ENCODE measurements at places on chromosomes 16 and 17.

DNA sequence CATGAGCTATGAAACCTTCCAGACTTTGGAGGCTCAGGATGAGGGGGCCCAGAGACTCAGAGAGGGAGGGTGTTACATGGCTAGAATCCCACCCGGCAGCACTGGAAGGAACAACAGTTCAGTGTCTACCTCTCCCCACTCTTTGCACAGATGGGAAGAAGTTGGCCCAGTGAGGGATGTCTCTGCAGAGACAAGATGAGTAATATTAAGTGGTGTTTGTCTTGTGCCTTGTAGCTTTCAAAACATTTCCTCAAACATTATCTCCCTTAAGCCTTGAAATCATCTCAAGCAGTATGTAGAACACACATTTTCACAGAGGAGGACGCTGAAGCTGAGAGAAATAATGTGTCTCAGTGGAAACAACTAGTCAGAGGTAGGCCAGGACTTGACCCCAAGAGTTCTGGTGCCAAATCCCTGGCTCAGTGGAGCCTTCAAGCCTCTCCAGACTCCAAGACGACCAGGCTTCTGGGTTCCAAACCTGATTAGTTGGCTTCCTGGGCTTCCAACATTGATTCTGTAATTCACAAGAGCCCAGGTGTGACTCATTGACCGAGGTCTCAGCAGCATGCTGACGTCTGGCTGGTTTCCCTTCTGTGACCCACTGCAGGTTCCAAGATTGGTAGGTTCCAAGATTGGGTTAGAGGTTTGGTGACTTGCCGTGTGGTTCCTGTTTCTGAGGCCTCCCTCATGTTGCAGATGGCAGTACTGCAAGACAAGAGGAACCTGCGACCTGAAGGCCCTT is 7.4 kb downstream of the RNF112 start:
- DNase-seq: no peak

DNA sequence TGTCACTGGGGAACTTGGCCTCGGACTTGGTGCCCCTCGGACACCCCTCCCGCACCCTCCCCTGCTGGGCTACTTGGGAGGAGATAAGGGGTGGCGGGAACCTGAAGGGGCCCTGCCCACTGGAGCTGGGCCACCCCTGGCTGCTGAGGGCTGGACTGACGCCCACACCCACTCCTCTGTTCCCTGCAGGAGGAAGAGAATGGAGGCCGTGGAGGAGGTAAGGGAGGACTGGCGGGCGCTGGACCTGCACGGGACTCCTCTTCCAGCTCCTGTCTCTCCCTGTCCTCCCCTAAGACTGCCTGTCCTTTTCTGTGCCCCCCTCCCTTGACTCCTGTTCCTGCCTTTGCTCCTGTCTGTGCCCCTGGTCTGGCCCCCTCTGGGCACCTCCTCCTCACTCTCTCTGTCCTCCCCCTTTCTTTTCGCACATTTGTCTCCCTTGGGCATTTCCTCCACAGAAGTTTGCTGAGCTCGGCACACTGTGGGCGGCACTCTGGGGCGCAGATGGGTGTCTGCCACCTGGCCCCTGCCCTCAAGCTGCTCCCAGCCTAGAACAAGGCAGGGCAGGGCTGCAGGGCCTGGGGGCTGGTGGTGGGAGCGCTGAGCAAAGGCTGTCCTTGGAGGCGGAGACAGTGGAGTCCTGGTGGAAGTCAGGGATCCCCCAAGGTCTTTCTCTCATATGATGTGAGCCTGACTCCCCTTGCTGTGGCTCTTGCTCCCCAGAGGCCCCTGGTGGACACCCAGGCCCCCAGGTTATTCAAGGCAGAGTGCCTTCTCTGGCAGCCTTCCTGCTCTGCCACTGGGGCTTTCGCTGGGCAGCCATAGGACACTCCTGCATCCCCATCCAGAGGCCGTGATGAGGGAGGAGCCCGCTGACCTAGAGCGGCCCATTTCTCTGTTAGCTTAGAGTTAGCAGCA is 32.7 kb downstream of the ARHGAP23 start:
- DNase-seq: no peak

- no peak for DNase-seq
Observed at GRCh38 chr17:35057332-35057915, 6.1 kb downstream of the RFFL start.

- no peak for DNase-seq
Observed at GRCh38 chr17:76071531-76072147, 678 bp downstream of the SRP68 start.

DNA sequence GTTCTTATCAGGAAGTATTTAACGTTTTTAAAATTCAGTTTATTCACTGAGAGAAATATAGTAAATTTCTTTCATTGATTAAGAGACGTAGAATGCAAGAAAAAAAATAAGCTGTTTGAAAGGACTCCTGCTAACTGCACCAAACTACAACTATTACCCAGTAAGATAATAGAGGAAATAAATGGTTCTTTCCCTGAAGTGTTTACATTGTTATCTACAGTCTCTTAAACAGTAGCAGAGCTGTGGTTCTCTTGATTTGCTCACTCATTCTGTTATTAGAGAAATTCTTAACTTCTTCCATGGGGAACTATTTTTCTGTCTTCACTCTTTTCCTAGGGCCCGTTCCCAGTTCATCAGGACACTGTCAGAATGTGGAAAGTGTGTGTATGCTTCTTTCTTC is 973.0 kb downstream of the KCNJ2 start:
- no peak for DNase-seq

DNA sequence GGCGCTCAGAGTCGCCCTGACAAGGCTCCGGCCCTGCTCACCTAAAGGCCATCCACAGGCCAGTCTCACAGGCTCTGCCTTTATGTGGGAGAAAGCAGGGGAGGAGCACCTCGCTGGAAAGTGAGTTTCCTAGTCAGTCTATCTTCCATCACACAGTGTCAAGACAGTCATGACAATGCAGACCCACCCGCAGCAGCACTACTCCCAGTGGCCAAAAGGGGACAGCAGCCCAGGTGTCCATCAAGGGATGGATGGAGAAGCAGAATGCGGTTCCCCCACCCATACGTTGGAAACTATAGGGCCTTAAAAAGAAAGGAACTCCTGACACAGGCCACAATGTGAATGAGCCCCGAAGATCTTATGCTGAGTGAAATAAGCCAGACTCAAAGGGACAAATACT is 226.8 kb downstream of the ENGASE start:
- no peak for DNase-seq

DNA sequence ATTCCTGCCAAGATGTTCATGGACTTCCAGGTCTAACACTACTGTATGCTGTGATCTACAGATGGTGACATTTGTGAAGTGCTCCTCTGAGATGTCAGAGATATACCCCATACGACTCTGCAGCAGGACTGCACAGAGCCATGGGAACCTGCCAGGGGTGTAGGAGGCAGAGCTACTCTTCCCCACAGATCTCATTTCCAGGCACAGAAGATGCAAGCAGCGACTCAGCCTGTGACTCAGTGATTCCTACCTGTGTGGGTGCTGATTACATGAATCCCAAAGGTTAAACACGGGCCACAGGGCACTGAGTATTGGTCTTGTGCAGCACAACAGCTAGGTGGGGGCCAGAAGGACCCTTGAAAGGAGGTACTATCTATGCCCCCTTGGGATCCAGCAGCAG is 137.0 kb upstream of the SOX9 start:
- DNase-seq: no peak

DNA sequence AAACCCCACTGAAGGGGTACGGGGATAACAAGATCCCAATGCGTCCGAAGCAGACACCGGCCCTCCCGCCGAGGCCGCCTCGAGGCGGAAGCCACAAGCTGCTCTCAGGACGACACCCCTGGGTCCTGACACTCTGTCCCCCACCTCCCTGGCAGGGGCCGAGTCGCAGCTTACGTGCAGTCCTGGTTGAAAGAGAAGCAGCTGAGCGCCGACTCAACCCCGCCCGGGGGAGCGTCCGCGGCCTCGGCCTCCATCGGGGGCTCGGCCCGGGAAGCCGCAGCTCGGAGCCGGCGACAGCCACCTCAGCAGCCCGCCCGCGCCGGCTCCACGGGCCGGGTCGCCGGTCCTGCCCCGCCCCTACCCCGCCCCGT is at the start of gene WIPI1:
Gene WIPI1 (minus strand): TSS at position 329 of the 371 bp plus-strand sequence. CDS start 75 bp downstream, at position 254.
- no peak for DNase-seq

DNA sequence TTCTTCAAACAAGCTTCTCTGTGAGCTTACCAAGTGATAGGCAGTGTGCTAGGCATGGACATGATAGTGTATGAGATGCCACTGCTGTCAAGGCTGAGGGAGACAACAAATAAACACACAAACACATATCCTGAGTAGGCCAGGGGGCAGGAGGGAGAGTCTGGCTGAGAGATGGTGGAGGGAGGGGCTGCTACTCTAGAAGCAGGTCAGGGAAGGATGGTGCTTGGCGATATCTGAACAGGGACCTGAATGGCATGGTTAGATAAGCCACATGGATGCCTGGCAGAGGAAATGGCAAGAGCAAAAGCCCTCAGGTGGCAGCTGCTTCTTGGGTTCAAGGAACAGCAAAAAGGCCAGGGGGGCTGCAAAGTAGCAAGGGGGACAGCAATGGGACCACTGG is 8.6 kb upstream of the CHST6 start:
- no peak for DNase-seq

DNA sequence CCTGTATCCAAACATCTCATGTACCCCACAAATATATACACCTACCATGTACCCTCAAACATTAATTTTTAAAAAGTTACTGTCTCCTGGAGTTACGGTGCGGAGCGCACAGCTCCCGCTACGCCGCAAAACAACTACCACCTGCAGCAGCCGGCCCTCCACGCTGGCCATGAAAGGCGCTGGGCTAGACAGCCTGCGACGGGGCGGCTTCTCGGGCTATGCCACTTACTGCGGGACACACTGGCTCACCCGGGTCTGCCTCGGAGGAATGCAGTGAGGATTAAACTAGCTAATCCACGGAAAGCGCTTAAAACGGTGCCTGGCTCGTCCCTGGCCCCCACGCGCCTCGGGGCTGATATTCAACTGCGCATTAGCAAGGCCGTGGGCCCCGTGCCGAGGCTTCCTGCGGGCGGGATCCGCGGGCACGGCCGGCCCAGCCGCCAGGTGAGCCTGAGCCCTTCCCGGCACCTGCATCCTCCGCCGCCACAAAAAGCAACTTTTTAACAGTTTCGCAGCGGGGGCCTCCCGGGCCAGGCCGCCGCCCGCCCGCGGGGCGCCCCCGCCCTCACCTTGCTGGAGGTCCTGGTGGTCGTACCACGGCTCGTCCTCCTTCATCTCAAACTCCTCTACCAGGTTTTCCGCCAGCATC is 633 bp downstream of the CDR2 start:
- peak; percentile 10 for DNase-seq

GRCh38 chr17:12691173-12691572 is 25.5 kb downstream of the MYOCD start:
- peak; percentile 79 for DNase-seq

All from fibroblast of gingiva (primary cell).